H7 (cell line): ENCODE measurements at places on chromosomes 6 and 20.

GRCh38 chr6:108106261-108106660, 31.7 kb upstream of the OSTM1 start:
- DNase-seq: peak; percentile 78

- DNase-seq: no peak
These were observed 62.8 kb downstream of the FBXO5 start for GRCh38 chr6:152920016-152920415.

- no peak for DNase-seq
These were observed 173.6 kb downstream of the CDKAL1 start for GRCh38 chr6:20707870-20708269.

DNA sequence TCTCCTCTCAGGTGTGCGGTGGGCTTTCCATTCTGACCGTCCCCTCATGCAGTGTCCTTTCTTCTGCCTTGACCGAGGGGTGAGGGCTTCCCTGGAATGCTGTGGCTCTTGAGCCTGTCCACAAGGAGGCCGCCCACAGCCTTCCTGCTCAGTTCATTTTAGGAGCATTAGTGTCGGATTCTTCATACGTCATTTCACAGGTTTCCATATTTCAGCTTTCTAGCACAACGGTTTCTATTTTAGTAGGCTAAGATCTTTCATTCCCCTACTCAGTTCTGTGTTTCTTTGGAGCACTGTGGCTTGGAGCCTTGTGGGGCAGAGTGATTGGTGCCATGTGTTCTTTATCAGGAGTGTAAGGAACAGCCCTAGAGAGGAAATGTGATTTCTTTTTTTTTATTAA, 5.5 kb downstream of the PPP1R3G start:
- no peak for DNase-seq

DNA sequence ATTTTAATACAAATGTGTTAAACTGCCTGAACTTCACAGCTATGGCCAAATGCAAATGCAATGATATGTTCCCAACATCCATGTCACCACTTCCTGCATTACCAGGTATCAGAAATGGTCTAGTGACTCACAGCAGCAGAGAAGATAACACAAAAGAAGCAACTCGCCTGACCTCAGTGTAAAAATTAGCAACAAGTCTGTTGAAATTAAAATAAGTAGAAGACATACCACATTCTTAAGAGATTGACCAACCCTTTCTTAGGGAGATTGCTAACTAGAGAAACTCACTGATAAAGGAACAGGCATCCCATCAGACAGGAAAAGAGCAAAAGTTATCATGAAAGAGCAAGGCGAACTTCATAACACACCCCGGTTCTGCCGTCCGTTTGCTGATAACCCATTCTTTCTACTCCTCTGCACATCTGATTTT, 45.1 kb downstream of the RNASET2 start:
- DNase-seq: no peak

GRCh38 chr20:51661609-51662178, 106.5 kb downstream of the ATP9A start:
- no peak for DNase-seq

DNA sequence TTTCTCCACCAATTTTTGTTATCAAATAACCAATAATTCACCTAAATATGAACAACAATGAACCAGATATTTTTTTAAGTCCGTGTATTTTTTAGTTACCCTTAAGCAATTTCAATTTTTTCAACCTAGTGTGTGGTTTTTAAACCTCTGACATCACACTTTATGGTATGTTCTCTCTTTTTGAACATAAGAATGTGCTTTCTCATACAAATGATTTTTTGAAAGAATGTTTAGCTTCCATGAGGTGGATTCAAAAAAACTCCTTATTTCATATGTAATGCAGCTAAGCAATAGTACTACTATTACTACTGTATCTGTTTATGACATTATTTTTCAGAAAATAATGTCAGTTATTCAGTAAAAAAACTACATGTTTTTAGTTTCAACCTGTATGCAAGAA, 19.4 kb upstream of the MEI4 start:
- no peak for DNase-seq

DNA sequence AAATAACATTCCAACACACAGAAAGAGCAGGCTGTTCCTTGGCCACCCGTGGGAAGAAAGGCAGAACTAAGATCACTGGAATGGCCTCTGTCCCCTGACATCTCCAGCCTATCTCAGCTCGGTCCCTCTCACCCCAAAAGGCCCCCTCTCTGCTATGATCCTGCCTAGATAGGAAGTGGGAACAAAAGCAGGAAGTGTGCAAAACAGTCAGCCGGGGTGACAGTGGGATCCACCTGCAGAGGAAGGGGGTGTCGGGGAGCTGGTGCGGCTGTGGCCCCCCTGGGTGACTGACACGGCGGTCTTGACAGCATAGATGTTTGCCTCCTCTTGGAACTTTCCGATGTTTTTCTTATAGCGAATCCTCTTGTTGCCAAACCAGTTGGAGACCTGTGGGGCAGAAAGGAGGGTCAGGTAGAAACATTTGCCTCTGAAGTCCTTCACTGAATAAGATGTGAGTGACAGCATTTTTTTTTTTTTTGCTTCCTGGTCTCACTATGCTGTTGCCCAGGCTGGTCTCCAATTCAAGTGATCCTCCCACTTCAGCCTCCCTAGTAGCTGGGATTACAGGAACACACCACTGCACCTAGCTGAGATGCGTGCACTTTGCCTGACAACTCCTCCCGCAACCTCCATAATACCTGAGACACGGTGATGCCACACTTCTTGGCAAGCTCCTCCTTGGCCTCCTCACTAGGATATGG, 2.8 kb downstream of the PBX2 start:
- no peak for DNase-seq

DNA sequence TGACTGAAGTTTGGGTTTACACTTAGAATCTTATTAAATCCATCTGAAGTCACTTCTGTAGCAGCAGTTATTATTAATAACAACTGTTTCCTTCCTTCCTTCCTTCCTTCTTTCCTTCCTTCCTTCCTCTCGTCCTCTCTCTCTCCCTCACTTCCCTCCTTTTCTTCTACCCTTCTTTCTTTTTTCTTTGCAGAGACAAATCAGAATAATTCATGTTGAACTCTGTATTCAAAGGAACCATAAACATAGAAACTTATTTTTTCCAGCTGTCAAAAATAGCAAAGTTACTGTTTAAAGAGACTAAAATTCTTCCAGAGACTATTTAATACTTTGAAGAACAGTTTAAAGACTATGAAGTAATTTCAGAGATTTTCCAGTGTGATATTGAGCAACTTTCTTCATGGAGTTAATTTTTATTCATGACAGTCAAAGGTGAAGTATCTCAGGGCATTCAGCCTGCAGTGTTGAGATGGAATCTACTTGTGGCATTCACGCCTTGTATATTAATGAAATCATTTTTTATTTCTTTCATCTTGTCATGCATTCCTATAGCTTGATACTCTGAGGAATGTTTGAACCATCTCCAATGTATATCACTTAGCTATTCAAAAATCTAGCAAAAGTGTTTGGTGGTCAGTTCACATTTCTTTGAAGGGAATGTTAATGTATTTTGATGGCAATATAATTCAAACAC, 109.7 kb downstream of the BCAS1 start:
- no peak for DNase-seq

GRCh38 chr6:134235937-134236751, 81.8 kb downstream of the SGK1 start:
- no peak for DNase-seq

DNA sequence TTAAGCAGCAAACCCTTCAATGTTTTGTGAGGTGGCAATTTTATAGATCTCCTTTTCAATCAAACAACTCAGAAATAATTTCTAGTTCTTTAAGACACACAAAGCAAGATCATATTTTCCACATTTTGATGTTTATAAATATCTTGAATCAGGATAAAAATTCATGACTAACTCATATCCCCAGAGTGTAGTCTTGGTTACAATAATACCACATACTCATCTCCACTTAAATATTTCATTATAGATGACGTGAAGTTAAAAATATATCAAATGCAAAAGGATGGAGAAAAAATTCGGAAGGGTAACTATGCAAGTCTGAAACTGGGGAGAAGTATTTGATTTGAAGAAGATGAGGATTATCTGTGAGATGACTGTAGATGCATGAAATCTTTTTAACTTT, 59.8 kb upstream of the HIVEP1 start:
- DNase-seq: no peak

- no peak for DNase-seq
These were observed 39.6 kb upstream of the PAX1 start for GRCh38 chr20:21665687-21666446.

GRCh38 chr6:36641543-36641942, 37.0 kb upstream of the CDKN1A start:
- DNase-seq: no peak

GRCh38 chr20:3930265-3931206, 41.3 kb downstream of the PANK2 start:
- no peak for DNase-seq

GRCh38 chr6:134240665-134241431, 77.1 kb downstream of the SGK1 start:
- DNase-seq: no peak

DNA sequence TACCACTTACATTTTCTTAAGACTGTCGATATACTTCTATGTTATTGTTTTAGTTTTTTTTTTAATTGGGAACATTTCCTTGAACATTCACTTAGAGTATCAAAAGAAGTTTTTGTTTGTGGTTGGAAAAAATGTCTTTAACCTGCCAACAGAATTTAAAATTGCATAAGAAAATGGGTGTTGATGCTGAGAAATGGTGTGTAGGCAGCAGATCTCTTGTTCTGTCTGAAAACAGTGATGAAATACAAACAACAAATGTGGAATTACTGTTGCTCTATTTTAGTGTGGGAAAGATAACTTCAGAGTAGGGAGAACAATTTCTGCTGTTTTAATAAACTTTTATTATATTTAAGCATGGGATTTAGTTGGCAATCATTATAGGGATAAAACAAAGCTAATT, 293.5 kb downstream of the CDKAL1 start:
- no peak for DNase-seq

DNA sequence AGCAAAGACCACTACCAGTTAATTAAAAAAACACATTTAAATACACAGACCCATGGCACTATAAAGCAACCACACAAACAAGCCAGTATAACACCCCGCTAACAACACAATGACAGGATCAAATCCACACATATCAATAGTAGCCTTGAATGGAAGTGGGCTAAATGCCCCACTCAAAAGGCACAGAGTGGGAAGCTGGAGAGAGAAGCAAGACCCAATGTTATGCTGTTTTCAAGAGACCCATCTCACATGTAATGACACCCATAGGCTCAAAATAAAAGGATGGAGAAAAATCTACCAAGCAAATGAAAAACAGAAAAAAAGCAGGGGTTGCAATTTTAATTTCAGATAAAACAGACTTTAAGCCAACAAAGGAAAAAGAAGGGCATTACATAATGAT, 125.4 kb upstream of the PTCHD4 start:
- no peak for DNase-seq

DNA sequence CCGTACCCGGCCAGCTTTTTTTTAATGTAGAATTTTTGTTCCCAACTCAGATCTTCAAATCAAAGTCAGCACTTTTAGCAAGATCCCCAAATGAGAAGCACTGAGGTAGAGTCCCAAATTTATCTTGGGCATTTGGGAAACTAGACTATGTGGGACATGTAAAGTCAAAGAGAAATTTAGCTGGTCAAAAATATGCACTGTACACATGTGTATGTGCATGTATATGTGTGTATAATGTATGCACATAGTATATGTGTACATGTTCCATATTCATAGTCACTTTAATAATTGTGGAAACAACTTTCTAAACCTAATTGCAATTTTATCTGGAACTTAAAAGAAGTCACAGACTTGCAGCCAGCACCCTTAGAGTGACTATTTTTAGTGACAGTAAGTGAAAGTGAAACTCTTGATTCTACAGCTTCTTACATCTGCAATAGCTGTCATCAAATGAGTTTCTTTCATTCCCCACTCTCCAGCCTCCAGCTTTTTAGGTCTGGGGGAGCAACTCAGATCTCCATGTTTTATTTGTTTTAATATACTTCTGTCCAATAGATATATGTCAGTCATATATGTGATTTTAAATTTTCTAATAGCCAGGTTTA, 53.6 kb downstream of the CDC40 start:
- DNase-seq: no peak

DNA sequence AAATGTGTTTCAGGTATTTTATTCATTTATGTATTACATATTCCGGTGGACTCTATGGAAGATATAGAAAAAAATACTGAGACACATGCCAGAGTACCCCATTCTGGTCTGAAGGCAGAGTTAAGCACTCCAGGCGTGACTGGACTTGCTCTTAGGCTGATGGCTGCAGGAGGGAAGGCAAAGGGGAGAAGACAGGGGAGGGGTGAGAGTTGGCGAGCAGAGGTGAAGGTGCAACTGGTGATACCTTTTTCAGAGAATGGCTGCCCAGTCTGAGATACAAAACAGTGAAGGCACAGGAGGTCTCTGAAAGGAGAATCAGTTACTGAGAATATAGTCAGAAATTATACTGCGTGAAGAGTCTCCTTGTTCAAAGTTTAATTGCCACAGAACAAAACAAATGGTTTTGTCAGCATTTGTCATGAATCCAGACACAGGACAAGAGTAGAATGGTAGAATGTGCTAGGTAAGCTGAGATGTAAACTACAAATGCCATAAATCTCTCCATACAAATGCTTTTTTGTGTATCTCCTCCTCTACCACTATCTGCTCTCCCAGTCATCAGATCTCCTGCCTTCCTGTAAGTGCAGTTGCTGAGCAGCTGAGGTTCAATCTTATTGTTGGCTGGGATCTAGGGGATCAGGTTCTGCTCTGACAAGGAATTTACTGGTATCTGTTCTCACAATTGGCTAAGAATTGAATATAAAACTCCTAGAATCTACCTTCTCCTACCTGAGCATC, 104.2 kb upstream of the DST start:
- DNase-seq: no peak
